ENCODE measurements at places on chromosomes 4 and X.

- no peak for DNase-seq
These were observed 5.1 kb downstream of the MECP2 start for GRCh38 chrX:154092371-154092770.

GRCh38 chrX:38277802-38278201 lies 49.5 kb downstream of the RPGR start:
- no peak for DNase-seq

- DNase-seq, result no peak
These were observed 97.6 kb upstream of the ARSJ start for GRCh38 chr4:114076899-114077570.

DNA sequence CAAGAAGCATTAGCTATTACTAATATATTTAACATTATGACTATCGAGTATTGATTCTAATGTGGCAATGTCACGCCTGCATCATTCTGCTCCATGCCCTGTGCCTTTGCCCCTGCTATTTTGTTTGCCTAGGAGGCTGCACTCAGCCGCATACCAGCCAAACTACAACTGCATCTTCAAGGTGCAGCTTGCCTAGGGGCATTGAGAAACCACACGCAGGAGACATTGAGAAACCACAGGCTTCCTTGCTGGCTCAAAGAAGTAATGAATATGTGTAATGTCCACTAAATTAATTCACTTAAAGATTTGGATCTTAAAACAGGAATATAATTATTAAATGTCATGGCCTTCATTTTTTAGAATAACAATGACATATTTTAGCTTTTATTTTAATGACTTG lies 683.6 kb upstream of the TENM3 start:
- DNase-seq, result no peak

- DNase-seq, result no peak
These were observed 51.8 kb upstream of the DUX4 start for GRCh38 chr4:190121759-190122158.

- DNase-seq, result no peak
These were observed 397.9 kb downstream of the FAM47B start for GRCh38 chrX:35340465-35340864.

DNA sequence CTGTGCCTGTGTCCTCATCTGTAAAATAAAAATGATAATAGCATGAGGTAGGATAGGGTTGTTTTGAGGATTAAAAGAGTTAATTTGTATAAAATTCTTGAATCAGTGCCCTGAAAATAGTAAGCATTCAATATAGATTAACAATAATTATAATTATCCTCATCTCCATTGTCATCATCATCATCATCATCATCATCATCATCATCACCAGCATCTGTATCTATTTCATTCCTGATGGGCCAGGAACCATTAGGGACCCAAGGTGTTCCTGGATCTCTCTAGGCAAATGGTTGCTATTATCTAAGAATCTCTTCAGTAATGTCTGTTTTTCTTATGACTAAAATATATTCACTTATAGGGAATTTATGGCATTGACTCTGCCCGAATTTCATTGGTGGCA lies 31.6 kb downstream of the RASSF6 start:
- DNase-seq, result no peak

GRCh38 chr4:108355902-108356535 lies 187.3 kb upstream of the LEF1 start:
- no peak for DNase-seq

GRCh38 chr4:6272863-6273660 lies 3.4 kb downstream of the WFS1 start:
- DNase-seq, result no peak

DNA sequence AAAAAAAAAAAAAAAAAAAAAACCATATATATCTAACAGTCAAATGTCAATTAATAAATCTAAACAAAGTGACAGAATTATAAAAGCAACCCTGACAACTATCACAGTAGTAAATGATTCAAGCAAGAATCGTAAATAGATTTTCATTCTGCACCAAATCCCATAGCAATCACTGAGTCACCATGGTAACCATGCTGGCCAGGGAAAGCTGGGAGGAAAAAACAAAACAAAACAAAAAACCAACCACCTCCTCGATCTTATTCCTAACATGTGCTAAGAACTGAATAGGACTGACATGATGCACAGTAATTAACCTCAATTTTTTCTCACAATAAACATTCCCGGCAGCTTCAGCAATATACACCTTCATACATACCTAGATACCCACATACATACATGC lies 30.6 kb upstream of the RAB40A start:
- DNase-seq, result no peak

DNA sequence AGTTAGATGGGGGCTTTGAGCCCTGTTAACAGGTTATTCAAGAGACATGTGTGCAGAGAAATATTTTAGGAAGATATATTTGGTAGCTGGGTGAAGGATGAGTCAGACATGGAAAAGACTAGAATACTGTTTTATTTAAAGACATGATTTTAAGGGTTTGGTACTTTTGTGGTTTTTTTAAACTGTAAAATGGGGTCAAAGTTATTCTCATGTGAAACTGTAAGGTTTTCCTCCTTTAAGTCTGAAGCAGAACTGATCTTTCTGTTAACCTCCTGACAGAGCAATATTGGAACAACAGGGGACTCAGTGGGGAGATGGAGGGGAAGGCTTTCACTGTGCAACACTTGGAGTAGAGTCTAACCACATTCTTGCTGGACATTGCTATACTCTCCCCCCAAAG lies 112.4 kb upstream of the LSM6 start:
- no peak for DNase-seq

- no peak for DNase-seq
These were observed 121.1 kb upstream of the ATP6AP2 start for GRCh38 chrX:40459571-40460158.

- no peak for DNase-seq
These were observed 27.2 kb downstream of the LIN54 start for GRCh38 chr4:82983444-82983843.

GRCh38 chr4:59553063-59553720 lies 1646.9 kb upstream of the ADGRL3 start:
- no peak for DNase-seq

DNA sequence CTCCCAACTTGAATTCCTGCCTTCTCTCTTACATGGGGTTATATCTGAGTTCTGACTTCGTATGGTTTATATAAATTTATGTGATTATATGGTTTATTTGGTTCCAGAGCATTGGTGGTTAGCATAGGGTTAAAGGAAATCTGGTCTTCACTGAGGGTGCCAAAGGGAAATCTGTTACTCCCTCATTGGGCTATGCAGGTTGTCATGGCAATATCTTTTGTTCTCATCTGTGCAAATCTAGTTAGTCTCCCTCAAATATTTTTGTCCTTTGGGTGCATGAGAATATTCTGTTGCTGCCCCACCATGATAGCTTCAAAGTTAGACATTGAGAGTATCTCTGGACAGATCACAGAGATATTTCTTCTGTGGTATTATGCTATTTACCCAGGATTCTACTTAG lies 71.8 kb upstream of the OTUD4 start:
- DNase-seq, result no peak
